ENCODE measurements at places on chromosomes 13 and 19.

DNA sequence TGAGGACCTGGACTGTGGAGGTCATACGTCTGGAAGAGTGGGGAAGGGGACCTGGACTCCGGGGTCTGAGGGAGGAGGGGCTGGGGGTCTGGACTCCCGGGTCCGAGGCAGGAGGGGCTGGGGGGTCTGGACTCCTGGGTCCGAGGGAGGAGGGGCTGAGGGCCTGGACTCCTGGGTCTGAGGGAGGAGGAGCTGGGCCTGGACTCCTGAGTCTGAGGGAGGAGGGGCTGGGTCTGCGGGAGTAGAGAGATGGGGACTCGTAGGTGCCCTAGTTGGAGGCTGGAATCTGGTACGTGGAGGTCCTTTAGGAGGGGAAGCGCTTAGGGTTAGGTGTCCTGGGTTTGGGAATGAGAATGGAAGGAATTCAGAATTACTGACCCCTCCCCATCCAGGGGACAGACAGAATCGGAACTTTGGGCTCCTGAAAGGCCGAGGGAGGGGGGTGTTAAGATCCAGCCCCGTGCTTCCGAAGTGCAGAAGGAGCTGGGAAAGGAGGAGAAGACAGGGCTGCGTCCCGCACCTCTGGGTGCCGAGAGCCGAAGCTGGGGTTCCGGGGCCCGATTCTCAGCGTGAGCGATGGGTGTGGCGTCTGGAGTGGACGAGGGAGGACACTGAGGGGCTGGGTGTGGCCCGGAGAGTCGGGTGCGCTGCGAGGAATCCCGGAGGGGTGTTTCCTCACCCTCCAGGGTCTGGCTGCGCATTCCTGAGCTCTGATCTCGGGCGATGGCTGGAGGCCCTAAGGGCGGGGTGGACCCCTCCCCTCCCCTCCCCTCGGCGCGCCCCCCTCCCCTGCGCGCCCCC is 608 bp downstream of the MYADM start:
- peak; percentile 58 for DNase-seq

- DNase-seq = no peak
Observed at GRCh38 chr19:29624489-29625185, 18.6 kb downstream of the POP4 start.

- DNase-seq = peak; percentile 39
Observed at GRCh38 chr13:111216166-111216960, 101.3 kb downstream of the ARHGEF7 start.

- no peak for DNase-seq
Observed at GRCh38 chr19:50449236-50449899, 16.7 kb downstream of the MYBPC2 start.

- no peak for DNase-seq
Observed at GRCh38 chr13:109427695-109428094, 358.7 kb downstream of the IRS2 start.

GRCh38 chr19:35327642-35328041 is 1.3 kb upstream of the CD22 start:
- DNase-seq = no peak

DNA sequence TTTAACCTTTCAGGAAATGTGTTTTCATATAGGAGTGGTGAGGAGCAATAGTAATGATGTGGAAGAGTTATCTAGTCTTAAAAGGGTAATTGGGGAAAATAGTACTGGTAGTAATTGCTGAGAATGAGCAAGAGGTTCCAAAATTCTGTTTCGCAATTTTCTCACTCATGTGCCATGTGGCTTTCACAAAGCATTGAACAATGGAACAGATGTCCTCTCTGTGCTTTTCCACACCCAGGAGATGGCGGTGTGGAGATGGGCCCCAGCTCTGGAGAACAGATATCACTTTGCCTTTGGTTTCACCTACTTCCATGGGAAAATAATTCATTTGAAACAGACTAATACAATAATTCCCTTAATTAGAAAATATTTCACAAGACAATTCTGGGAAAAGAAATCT is 170.0 kb upstream of the SLC10A2 start:
- peak; percentile 20 for DNase-seq

GRCh38 chr19:53906211-53907192 is 2.6 kb upstream of the CACNG7 start:
- DNase-seq = no peak

DNA sequence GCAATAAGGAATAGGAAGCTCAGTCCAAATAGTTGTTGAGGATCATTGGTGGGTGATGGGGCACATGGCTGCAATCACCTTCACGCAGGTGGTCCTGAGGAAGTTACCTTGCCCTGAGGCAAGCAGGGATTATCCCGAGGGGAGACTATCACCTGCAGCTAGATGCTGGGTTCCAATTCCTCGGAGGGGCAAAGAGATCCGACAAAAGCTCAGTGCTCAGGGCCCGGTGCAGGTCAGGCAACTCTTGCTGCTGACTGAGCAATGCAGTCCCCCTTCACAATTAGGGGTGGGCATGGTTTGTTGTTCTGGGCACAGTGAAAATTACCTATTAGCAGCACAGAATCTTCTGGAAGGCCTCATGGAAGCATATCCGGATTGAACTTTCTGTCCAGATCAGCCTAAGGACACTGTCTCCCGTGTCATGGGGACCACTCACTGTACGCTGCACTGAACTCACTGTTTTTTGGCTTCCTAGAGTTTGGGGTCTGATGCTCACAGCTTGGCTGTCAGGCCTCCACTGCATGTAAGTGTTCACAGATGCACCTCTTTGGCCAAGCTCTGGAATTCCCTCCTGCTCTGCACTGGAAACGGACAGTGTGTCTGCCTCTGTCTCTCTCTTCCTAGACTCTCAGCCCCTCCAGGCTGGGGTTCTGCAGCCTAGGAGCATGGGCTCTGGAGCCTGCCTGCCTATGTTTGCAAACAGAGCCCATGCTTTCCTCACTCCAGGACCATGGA is 372.7 kb downstream of the ZNF536 start:
- no peak for DNase-seq

GRCh38 chr13:20230913-20231838 is 943 bp downstream of the GJB6 start:
- peak; percentile 8 for DNase-seq

DNA sequence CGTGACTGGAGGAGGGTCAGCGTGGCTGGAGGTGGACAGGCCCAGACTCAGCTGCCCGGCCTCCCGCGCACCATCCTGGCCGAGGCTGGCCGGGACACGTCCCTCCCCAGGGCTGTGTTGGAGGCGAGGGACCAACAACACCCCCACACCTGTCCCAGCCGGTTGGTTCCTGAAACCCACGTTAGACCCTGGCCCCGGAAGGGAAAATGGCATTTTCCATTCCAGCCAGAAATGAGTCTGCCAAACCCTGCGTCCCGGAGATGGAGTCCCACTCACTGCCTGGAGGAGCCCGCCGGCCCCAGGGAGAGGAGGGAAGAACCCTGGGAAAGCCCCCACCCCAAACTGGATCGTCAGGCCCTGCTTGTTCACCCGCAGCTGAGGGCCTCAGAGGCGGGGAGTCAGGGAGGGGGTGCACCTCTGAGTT is 4.8 kb upstream of the WDR18 start:
- DNase-seq = peak; percentile 76

- DNase-seq = no peak
Observed at GRCh38 chr13:78852709-78853108, 193.8 kb upstream of the OBI1 start.

GRCh38 chr19:47752440-47753211 is 7.3 kb downstream of the NOP53 start:
- no peak for DNase-seq

- no peak for DNase-seq
Observed at GRCh38 chr13:100280681-100281080, 191.8 kb downstream of the PCCA start.

GRCh38 chr19:29831041-29831548 is 19.3 kb downstream of the CCNE1 start:
- DNase-seq = peak; percentile 67

DNA sequence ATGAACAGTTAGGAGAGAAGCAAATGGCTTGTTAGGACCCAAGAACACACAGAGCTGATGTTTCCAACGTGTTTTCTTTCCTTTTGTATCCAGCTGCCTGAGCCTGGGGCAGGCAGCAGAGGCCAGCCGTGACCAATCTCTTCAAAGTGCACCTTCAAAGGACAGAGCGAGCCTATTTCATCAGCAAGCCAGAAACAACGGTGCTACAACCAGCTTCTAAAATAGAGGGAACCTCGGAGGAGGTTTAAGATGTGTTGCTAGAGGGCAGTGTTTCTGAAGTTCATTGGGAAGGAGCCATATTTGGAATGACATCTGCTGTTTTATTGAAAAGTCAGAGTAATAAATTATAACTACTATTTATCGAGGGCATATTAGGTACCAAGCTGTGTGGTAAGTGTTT is 56.2 kb upstream of the RFC3 start:
- DNase-seq = no peak

DNA sequence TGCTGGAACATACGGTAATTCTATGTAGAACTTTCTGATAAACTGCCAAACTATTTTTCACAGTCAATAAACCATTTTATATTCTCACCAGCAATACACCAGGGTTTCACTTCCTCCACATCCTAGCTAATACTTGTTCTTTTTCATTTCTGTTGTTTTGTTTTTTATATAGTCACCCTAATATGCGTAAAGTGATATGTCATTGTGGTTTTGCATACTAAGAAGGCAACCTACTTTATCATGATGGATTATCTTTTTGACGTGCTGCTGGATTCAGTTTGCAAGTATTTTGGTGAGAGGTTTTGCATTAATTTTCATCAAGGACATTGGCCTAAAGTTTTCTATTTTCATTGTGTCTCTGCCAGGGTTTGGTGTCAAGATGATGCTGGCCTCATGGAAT is 1384.1 kb downstream of the UQCRFS1 start:
- DNase-seq = no peak

- no peak for DNase-seq
Observed at GRCh38 chr19:30222428-30222873, 149.7 kb upstream of the ZNF536 start.

GRCh38 chr13:24745861-24746617 is 17.9 kb upstream of the RNF17 start:
- no peak for DNase-seq

DNA sequence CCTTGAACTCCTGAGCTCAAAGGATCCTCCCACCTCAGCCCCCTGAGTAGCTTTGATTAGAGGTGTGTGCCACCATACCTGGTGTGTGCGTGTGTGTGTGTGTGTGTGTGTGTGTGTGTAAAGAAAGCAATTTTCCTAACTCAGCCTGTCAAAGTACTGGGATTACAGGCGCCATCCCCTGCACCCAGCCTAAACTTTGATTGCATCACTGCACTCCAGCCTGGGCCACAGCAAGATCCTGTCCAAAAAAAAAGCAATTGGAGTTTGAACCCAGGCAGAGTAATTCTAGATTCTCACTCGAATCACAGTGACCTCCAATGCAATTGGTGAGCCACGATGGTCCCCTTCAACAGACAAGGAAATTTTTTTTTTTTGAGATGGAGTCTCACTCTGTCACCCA is 29.1 kb downstream of the NLRP12 start:
- DNase-seq = no peak

DNA sequence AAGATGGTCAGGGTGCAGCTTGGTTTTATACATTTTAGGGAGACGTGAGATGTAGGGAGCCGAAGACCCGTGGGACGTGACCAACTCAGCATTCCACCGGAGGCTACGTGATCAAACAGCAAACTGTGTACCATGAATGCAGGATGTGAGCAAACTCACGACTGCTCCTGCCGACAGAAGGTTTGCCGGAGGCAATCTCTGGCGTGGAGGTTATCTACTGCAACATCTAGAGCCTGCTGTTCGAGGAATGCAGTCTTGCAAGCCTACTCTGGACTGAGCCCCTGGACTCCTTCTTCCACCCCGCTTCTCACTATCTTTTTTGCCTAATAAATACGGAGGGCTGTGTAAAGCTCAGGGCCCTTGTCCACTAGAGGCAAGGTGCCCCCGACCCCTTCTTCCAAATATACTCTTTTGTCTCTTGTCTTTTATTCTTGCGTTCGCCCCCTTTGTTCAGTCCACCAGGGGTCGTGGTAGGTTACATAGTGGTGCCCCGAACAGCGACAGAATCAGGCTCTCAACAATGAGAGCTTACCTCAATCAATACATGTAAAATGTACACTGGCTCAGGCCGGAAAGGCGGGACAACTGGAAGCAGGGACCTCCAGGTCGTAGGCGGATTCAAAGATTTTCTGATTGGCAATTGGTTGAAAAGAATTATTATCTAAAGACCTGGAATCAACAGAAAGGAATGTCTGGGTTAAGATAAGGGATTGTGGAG is 8.9 kb upstream of the OR1I1 start:
- DNase-seq = peak; percentile 99

GRCh38 chr13:112771139-112771876 is 81.5 kb downstream of the ATP11A start:
- DNase-seq = no peak

DNA sequence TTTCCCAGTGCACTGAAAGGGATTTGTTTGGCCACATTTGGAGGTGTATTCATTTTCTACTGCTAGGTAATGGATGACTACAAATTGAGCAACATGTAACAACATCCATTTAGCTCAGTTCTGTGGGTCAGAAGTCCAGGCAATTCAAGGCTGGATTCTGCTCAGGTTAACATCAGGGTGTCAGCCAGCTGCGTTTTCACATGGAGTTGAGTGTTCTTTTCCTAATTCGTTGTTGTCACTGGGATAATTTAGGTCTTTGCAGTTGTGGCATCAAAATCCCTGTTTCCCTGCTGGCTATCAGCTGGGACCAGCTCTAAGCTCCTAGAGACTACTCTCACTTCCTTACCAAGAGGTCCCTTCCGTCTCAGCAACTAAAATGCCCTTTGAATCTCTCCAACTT is 25.4 kb downstream of the MIR17HG start:
- DNase-seq = no peak

DNA sequence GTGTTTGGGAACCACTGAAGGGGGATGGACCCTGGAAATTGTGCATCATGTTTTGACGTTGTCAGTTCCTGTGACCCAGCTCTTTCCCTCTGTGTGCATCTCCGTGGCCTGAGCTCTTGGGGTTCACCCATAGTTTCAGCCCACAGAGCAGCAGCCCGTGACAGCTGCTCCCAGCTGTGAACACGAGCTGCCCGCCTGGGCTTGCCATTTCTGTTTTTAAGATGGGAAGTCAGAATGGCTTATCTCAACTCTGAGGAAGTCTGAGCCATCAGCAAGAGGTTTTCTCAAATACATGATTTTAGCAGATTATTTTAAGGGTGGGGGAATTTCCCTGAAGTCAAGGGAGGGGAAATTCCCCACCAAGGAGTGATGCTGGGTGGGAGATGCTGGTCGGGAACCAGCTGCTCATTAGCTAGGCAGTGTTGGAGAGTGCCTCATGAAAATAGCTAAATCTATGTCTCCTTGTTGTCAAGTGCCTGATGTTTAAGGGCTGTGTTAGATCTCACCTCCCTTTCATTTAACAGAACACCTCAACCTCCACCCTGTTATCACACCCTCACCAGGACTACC is 34.8 kb upstream of the C1QTNF9 start:
- DNase-seq = peak; percentile 7

DNA sequence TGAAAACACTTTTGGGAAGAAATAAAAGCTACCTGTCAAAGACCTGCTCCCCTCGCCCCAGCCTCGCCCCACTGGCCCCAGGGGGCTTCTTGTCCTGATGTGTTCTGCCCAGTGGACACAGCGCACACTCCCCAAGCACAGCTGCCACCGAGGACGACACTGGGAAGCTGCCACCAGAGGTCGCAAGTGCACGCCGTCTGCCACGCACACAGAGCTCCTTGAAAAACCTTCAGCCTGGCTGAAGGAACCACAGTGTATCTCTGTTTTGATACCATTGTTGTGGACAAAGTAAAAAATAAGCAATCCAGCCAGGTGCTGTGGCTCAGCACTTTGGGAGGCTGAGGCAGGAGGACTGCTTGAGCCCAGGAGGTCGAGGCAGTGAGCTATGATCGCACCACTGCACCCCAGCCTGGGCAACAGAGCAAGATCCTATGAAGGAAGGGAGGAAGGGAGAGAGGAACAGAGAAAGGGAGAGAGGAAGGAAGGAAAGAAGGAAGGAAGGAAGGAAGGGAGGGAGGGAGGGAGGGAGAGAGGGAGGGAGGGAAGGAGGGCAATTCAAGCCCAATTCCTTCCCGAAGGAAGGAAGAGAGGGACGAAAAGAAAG is 57.3 kb downstream of the CEBPG start:
- DNase-seq = peak; percentile 80
